ENCODE measurements at places on chromosomes 11 and 22.

DNA sequence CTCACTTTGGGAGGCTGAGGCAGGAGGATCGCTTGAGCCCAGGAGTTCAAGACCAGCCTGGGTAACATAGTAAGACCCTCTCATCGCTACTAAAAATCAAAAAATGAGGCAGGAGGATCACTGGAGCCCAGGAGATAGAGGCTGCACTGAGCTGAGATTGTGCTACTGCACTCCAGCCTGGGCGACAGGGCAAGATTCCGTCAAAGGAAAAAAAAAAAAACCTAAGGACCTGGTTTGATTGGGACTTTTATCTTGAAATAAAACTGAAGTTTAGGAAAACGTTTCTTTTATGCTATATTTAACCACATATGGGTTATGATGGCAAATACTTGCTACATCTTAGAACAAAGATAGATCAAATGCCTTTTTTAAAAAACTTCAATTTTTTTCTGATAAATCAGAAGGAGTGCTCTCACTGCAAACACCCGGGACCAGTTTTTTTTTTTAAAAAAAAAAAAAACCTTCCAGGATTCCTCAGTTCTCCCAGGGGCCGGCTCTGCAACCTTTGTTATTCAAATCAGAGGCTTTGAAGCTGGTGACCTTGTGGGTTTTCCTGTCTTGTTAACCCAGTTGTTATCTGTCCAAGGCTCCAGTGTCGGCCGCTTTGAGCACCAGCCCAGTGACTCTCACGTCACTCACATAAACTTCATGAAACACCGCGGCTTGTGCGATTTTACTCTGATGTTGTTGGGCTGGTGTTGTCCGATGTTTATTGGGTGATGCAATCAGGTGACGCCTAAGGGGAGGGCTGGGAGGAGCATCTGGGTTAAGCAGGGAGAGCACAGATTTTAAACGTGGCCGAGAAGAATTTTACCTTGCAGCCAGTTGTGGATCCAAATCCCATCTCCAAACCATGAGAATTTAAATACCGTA, 24.7 kb upstream of the SLC22A12 start:
- peak; percentile 72 for DNase-seq

GRCh38 chr11:68692115-68692514, 7.8 kb downstream of the GAL start:
- no peak for DNase-seq

- DNase-seq = no peak
Observed at GRCh38 chr11:125903711-125904659, at the start of gene DDX25. DDX25 (plus strand) TSS chr11:125904508; CDS start chr11:125904518, 10 bp downstream.

GRCh38 chr11:11864803-11865202, 23.0 kb downstream of the USP47 start:
- DNase-seq = no peak

DNA sequence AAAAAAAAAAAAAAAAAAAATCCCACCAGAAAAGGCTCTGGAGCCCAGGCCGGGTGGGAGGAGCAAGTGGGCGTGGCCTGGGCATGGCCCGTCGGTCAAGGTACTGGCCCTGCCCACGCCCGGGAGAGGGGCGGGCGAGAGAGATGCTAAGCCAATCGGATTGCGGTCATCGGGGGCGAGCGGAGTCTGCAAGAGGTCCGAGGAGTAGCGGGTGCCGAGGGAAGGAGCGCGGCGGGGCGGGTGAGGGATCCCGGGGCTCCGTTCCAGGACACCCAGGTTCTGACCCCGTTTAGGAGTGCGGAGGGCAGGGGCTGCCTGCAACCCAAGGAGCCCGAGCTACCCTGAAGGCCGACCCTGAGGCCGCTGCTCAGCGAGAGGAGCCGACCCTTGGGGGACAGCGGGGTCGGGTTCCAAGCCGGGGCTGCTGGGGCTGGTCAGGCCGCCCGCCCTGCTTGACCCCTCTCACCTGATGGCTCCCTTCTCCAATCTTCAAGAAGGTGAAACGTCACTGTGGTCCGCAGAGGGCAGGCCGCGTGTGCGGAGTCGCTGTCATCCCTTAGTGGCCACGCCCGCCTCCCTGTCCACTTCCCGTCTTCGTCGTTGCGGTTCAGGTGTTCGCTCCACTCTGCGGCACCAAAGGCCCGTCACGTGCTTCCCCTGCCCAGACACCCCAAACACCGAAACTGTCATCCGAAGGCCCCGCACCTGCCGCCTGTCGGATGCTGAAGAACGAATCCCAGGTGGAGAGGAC, 11.1 kb upstream of the TAB1 start:
- DNase-seq = no peak

DNA sequence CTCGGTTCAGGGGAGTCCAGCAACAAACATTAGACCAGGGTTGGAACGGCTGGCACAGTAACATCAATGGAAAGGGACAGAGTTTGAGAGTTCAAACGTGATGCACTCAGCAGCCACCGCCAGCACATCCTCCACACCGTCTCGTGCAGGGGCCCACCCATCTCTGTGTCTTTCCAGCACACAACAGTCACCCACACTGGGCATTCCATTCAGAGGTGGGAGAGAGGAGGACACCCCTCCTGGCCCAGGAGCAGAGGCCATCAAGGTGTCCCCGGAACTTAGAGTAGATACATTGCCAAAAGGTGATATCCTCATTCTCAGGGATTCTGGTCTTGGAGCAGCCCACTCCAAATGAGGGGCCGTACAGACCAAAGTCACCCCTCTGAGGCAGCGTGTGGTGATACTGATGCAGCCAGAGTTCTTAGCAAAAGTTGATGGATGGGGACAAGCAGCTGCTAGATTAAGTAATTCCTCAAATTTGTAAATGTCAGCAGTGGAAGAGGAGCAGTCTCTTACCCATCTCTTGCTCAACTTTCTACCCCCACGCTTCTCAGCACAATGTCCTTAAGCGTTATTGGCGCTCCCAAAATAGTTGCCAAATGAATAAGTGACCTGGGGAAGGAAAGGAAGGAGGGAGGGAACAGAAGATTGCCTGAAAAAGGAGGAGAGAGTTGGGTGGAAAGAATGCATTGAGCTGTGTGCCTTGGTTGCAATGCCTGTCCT, 5.5 kb downstream of the SNAP29 start:
- no peak for DNase-seq

Measured in epithelial cell of prostate (primary cell).